ENCODE measurements at places on chromosomes 13 and 19. TPM values are rescaled to one million over a fixed set of nuclear protein-coding genes. Genes with fewer than 3 reads are reported as not detected.
A peak's percentile ranks its signal among the peaks of the same experiment; 100 is the strongest.

DNA sequence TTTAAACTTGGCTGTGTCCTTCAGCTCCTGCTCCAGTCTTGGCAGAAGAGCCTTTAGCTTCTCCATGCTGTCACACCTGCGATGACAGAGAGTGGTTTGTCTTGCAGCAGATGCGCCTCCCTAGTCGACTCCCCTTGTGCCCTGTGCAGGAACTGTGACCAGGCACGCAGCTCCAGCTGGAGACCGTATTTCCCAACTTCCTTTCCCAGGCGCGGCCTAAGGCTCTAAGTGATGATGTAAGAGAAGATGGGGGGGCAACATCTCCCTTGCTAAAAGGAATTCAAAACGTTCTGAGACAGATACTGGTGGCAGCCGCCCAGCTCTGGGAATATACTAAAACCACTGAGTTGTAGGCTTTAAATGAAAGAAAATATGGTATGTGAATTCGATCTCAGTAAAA lies 16.3 kb downstream of the DCUN1D2 start:
- no peak for DNase-seq

DNA sequence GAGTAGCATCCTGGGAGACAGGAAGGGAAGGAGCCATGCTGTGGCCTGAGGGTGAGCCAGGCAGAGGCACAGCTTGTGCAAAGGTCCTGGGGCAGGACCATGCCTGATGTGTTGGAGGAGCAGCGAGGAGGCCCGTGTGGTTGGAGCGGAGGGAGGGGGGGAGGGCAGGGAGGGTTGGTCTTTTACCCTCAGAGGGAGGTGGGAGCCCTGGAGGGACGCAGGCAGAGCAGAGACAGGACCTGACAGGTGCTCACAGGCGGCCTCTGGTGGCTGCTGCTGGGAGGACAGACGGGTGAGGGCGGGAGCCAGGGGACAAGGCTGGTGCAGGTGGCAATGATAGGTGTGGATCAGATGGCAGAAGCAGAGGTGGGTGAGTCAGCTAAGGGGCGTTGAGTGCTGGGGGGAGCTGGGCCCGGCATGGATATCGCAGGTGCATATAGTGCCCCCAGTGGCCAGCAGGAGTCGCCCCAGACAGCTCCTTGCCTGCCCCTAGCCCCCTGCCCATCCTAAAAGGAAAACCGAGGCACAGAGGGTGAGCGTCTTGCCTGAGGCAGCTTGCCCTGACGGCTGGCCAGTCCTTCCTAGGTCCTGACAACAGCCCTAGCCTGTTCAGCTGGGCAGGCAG lies 9.8 kb upstream of the GNA15 start:
- DNase-seq: no peak

DNA sequence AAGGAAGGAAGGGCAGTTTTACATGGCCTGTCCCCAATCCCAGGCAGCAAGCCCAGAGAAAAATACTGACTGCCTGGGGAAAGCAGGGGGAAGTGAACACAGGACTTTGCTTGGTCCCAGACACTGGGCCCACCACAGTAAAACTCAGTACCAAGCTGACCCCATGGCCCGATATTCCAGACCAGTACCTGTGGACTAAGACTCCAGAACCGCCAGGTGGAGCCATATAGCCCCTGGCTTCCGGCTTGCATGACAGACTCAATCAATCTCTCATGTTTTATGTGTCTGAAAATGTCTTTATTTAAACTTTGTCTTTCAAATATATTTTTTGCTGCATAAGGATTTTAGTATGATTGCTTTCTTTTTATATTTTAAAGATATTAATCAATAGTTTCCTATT lies 767.9 kb upstream of the SLITRK6 start:
- no peak for DNase-seq

GRCh38 chr19:23118400-23118799 lies 1.6 kb downstream of the ZNF730 start:
- DNase-seq: no peak

DNA sequence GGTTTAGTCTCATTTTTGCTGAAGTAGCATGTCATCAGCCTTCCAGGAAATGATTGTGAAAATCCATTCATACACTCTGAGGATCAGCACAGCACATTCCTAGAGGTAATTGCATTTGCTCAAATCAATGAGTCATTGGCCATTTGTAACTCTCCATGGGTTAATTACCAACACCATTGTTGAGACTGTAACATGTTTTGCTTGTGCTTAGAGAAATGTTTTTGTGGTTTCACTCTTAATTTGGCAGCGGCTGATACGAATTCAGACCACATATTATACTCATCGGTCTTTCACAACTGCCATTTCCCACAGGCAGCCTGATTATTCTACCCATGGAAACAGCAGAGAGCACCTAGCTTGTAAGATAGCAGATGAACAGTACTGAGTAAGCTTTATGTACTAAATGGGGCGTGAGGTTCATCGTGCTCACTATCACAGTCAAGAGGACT lies 110.3 kb downstream of the NHLRC3 start:
- DNase-seq: no peak

TPTE2 gene
- 0.21 TPM for total RNA-seq

GRCh38 chr19:35013820-35014754 lies 14.0 kb downstream of the GRAMD1A start:
- no peak for DNase-seq

NPAS1 gene
- 12.7 TPM for total RNA-seq

GRCh38 chr13:94822356-94822755 lies 110.0 kb upstream of the SOX21 start:
- DNase-seq: no peak

- DNase-seq: peak; percentile 89
Measured at GRCh38 chr19:35644206-35644986, 2.9 kb downstream of the ETV2 start.

All from HFFc6 (cell line).